ENCODE measurements at places on chromosomes 5 and 9.

DNA sequence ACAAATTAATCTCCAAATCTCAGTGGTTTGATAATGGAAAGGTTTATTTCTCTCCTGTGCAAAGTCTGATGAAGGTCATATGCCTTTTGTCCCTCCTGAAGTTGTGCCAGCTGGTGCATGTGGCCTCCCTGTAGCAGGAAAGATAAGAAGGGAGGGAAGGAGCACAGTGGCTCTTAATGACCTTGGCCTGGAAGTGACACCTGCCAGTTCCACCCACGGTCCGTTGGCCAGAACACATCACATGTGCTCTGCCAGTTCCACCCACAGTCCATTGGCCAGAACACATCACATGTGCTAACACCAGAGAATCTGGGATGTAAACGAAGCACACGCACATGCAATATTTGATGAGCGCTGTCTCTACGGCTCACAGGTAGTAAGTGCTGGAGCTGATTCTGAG lies 130.9 kb downstream of the DOCK2 start:
- H3K27me3 ChIP-seq: no peaks in the 10 kb centered on the region
- H3K4me3 ChIP-seq: no peak overlapping the region
- H3K27ac ChIP-seq: peak overlapping the region; percentile 22
- H3K4me1 ChIP-seq: peaks cover 4% of the 10 kb centered on the region
- peak; percentile 74 for DNase-seq

DNA sequence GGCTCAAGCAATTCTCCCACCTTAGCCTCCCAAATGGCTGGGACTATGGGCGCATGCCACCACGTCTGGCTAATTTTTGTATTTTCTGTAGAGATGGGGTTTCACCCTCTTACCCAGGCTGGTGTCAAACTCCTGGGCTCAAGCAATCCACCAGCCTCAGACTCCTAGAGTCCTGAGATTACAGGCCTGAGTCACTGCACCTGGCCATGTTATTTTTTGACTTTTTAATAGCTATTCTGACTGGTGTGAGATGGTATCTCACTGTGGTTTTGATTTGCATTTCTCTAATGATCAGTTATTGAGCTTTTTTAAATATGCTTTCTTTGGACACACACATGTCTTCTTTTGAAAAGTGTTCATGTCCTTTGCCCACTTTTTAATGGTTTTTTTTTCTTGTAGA lies 38.2 kb downstream of the FBXW2 start:
- H3K4me1 ChIP-seq: peaks cover 10% of the 10 kb centered on the region
- H3K27me3 ChIP-seq: no peaks in the 10 kb centered on the region
- H3K4me3 ChIP-seq: no peak overlapping the region
- no peak for DNase-seq

GRCh38 chr5:123428521-123429220 lies 5.5 kb upstream of the CEP120 start:
- no peak overlapping the region for H3K4me3 ChIP-seq
- H3K4me1 ChIP-seq: peaks cover 5% of the 10 kb centered on the region
- no peak overlapping the region for H3K27ac ChIP-seq

DNA sequence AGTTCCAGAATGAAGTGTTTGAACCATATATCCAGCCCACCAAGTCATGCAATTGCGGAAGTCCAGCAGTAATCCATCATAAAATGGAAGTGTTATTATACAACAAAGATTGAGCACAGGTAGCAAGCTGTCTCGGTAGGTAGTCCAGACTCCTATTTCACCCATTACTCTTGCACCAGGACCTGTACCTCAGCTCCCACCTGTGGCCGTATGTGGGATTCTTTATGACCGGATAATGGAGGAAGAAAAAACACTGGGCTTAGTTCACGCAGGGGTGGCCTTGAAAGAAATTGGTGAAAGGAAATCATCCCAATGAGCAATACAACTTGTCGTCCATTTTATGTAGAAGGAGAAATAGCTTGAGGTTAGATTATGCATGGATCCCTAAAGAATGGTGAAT lies 216.3 kb downstream of the ESM1 start:
- no peak overlapping the region for H3K27ac ChIP-seq
- no peaks in the 10 kb centered on the region for H3K27me3 ChIP-seq
- no peaks in the 10 kb centered on the region for H3K4me1 ChIP-seq
- H3K36me3 ChIP-seq: no peaks in the 10 kb centered on the region

- DNase-seq: no peak
- H3K27ac ChIP-seq: no peak overlapping the region
- no peak overlapping the region for H3K4me3 ChIP-seq
- no peaks in the 10 kb centered on the region for H3K4me1 ChIP-seq
- H3K36me3 ChIP-seq: no peaks in the 10 kb centered on the region
Measured at GRCh38 chr5:176677209-176677939, 30.1 kb downstream of the TSPAN17 start.

- no peaks in the 10 kb centered on the region for H3K4me1 ChIP-seq
- no peak for DNase-seq
- H3K36me3 ChIP-seq: no peaks in the 10 kb centered on the region
- no peak overlapping the region for H3K4me3 ChIP-seq
- no peaks in the 10 kb centered on the region for H3K27me3 ChIP-seq
Measured at GRCh38 chr9:78777747-78778146, 480.8 kb downstream of the PSAT1 start.

DNA sequence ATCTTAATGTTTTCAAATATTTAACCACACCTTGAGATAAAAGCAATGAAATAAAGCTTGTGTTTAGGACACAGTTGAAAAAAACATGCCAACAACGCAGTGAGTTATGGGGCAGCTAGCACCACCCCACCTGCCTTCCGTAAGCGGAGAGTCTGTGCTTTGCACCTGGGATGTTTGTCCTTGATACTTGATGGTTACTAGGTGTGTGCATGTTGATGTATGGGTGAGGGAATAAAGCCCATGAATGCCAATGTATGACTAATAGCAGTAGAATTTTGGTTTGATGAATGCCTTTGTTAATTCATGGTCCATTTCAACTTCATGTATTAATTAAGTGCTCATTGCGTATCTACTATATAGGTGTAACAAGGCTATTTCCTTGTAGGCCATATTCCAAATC lies 74.0 kb downstream of the PCSK5 start:
- H3K27me3 ChIP-seq: no peaks in the 10 kb centered on the region
- H3K4me3 ChIP-seq: no peak overlapping the region
- H3K27ac ChIP-seq: no peak overlapping the region
- H3K36me3 ChIP-seq: no peaks in the 10 kb centered on the region

GRCh38 chr5:106825374-106825773 lies 845.4 kb downstream of the EFNA5 start:
- no peaks in the 10 kb centered on the region for H3K27me3 ChIP-seq
- no peak overlapping the region for H3K27ac ChIP-seq
- H3K4me3 ChIP-seq: no peak overlapping the region
- DNase-seq: no peak
- H3K36me3 ChIP-seq: no peaks in the 10 kb centered on the region

- no peaks in the 10 kb centered on the region for H3K27me3 ChIP-seq
- H3K27ac ChIP-seq: no peak overlapping the region
- no peaks in the 10 kb centered on the region for H3K36me3 ChIP-seq
- no peak overlapping the region for H3K4me3 ChIP-seq
- no peak for DNase-seq
Measured at GRCh38 chr9:14909181-14909580, 1.0 kb downstream of the FREM1 start.

GRCh38 chr5:121408778-121409177 lies 442.9 kb upstream of the FTMT start:
- DNase-seq: no peak
- H3K4me3 ChIP-seq: no peak overlapping the region
- no peak overlapping the region for H3K27ac ChIP-seq
- H3K36me3 ChIP-seq: no peaks in the 10 kb centered on the region
- H3K4me1 ChIP-seq: no peaks in the 10 kb centered on the region
- H3K27me3 ChIP-seq: no peaks in the 10 kb centered on the region

DNA sequence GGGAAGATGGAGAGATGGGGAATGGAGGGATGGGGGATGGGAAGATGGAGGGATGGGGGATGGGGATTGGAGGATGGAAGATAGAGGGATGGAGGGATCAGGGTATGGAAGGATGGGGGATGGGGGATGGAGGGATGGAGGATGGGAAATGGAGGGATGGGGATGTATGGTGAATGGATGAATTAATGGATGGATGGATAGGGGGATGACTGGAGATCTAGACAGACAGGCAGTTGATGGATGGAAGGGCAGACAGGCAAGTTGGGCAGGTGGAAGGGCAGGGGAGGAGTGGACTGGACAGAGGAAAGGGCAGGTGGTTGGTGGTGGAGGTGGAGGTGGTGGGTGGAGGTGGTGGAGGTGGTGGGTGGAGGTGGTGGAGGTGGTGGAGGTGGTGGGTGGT lies 167.2 kb downstream of the C9orf50 start:
- DNase-seq: no peak
- no peak overlapping the region for H3K27ac ChIP-seq
- no peaks in the 10 kb centered on the region for H3K36me3 ChIP-seq
- peaks cover 14% of the 10 kb centered on the region for H3K4me1 ChIP-seq

GRCh38 chr9:38651400-38652042 lies 31.1 kb upstream of the ANKRD18A start:
- H3K27ac ChIP-seq: no peak overlapping the region
- no peaks in the 10 kb centered on the region for H3K27me3 ChIP-seq
- no peaks in the 10 kb centered on the region for H3K36me3 ChIP-seq
- no peak overlapping the region for H3K4me3 ChIP-seq
- DNase-seq: no peak

DNA sequence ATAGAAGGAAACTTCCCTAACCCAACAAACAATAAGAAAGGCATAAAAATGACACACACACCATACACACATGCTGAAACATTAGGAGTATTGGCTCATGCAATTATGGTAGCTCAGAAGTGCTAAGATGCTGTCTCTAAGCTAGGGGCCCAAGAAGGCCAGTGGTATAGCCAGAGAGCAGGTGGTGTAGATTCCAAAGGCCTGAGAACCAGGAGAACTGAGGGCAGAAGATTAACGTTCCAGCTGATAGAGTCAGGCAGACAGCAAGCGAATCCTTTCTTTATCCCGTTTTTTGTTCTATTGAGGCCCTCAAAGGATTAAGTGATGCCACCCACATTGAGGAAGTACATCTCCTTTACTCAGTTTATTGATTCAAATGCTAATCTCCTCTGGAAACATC lies 262.9 kb downstream of the EPB41L4A start:
- H3K27me3 ChIP-seq: no peaks in the 10 kb centered on the region
- no peak for DNase-seq
- peaks cover 5% of the 10 kb centered on the region for H3K4me1 ChIP-seq
- H3K4me3 ChIP-seq: no peak overlapping the region

DNA sequence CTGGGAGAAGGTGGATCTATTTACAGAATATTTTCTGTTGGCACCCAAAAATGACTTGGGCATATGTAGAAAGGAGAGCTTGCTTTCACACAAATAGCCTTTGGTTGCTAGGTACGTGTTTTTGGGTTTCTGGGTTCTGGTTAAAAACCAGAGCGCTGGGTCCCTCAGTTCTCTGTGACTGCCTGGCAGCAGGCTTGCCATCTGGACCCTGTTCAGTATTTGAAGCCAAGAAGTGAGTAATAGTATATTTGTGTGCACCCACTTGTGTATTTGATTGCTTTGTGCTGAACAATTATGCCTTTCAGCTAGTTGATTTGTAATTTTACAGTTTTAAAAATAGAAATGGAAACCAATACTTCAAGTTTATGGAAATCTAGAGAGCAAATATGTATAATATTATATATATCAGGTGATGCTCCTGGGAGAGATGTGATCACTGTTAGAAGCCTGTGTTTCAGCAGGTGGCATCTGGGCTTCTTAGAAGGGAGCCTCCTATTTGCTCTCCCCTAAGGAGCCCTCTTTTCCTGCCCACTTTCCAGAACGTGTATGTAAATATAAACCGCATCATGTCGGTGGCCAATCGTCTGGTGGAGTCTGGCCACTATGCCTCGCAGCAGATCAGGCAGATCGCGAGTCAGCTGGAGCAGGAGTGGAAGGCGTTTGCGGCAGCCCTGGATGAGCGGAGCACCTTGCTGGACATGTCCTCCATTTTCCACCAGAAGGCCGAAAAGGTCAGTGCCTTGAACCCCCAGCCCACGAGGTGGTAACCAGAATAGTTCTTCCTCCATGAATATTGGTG lies 153.6 kb downstream of the TRIO start:
- H3K27me3 ChIP-seq: no peaks in the 10 kb centered on the region
- no peaks in the 10 kb centered on the region for H3K36me3 ChIP-seq
- no peak for DNase-seq
- H3K27ac ChIP-seq: no peak overlapping the region
- H3K4me3 ChIP-seq: no peak overlapping the region

GRCh38 chr9:35257986-35258659 lies 96.3 kb downstream of the UNC13B start:
- DNase-seq: no peak
- no peaks in the 10 kb centered on the region for H3K27me3 ChIP-seq
- no peak overlapping the region for H3K27ac ChIP-seq
- peaks cover 7% of the 10 kb centered on the region for H3K4me1 ChIP-seq

- no peak for DNase-seq
- H3K27me3 ChIP-seq: no peaks in the 10 kb centered on the region
- no peaks in the 10 kb centered on the region for H3K36me3 ChIP-seq
- no peaks in the 10 kb centered on the region for H3K4me1 ChIP-seq
- no peak overlapping the region for H3K27ac ChIP-seq
- no peak overlapping the region for H3K4me3 ChIP-seq
Measured at GRCh38 chr9:80873861-80874260, 815.5 kb downstream of the TLE1 start.

- H3K4me3 ChIP-seq: no peak overlapping the region
- H3K4me1 ChIP-seq: no peaks in the 10 kb centered on the region
- no peak overlapping the region for H3K27ac ChIP-seq
- DNase-seq: no peak
Measured at GRCh38 chr5:107155707-107156106, 515.0 kb downstream of the EFNA5 start.

- no peaks in the 10 kb centered on the region for H3K4me1 ChIP-seq
- H3K4me3 ChIP-seq: no peak overlapping the region
- H3K27me3 ChIP-seq: no peaks in the 10 kb centered on the region
- H3K36me3 ChIP-seq: no peaks in the 10 kb centered on the region
- no peak overlapping the region for H3K27ac ChIP-seq
Measured at GRCh38 chr9:96014078-96014477, 138.6 kb downstream of the ERCC6L2 start.

DNA sequence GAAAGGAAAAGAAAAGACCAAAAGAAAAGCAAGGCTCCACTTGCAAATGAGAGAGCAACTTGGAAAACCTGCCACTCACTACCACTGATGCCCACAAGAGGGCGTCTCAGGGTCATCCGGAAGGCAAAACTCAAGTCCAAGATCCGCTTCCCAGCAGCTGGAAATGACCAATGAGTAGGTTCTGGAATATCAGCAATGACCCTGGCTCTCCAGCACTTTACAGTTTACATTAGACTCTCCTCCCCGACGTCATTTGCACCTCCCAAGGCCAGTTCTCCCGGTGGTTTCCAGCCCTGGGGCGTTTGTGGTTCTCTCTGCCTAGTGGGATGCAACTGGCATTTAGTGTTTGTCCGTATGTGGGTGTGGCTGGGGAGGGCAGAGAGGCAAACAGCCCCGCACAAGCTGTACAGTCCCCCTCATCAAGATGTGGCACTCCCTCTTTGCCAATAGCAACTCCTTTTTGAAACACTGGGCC lies 193.8 kb upstream of the ZNF618 start:
- peaks cover 11% of the 10 kb centered on the region for H3K4me1 ChIP-seq
- peak; percentile 78 for DNase-seq
- no peaks in the 10 kb centered on the region for H3K36me3 ChIP-seq
- H3K4me3 ChIP-seq: no peak overlapping the region

- no peaks in the 10 kb centered on the region for H3K36me3 ChIP-seq
- DNase-seq: no peak
- no peaks in the 10 kb centered on the region for H3K4me1 ChIP-seq
- H3K27me3 ChIP-seq: no peaks in the 10 kb centered on the region
- no peak overlapping the region for H3K27ac ChIP-seq
- no peak overlapping the region for H3K4me3 ChIP-seq
Measured at GRCh38 chr5:65525726-65526125, 37.2 kb downstream of the CENPK start.

Measured in adrenal gland (tissue), 19 donors.